Type B pancreatic cell (in vitro differentiated cells): ENCODE measurements at places on chromosomes 12 and 14.

GRCh38 chr12:19550626-19551025 lies 111.3 kb downstream of the AEBP2 start:
- no peak for DNase-seq

GRCh38 chr12:53193040-53193439 lies 12.3 kb upstream of the CSAD start:
- no peak for DNase-seq

- no peak for DNase-seq
Measured at GRCh38 chr14:77158175-77158881, 16.7 kb upstream of the ZDHHC22 start.

GRCh38 chr12:124010687-124011086 lies 37.7 kb downstream of the ZNF664 start:
- no peak for DNase-seq

DNA sequence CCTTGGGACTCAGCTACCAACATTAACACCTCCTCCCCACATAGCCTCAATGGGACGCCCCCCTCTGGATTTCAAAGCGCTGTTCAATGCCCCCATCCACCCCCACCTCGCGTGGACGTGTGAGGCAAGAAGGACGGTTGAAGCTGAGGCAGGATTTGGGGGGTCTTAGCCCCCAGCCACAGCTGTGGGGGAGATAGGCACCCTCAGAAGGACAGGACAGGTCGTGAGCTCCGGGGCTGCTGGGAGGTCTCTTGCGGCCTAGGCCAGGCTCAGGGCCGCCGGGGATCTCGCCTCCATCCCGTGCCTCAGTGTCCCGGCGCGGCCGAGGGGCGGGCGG lies 8.3 kb upstream of the SP7 start:
- DNase-seq = no peak

- no peak for DNase-seq
Measured at GRCh38 chr12:57551637-57552305, 1.9 kb downstream of the KIF5A start.

DNA sequence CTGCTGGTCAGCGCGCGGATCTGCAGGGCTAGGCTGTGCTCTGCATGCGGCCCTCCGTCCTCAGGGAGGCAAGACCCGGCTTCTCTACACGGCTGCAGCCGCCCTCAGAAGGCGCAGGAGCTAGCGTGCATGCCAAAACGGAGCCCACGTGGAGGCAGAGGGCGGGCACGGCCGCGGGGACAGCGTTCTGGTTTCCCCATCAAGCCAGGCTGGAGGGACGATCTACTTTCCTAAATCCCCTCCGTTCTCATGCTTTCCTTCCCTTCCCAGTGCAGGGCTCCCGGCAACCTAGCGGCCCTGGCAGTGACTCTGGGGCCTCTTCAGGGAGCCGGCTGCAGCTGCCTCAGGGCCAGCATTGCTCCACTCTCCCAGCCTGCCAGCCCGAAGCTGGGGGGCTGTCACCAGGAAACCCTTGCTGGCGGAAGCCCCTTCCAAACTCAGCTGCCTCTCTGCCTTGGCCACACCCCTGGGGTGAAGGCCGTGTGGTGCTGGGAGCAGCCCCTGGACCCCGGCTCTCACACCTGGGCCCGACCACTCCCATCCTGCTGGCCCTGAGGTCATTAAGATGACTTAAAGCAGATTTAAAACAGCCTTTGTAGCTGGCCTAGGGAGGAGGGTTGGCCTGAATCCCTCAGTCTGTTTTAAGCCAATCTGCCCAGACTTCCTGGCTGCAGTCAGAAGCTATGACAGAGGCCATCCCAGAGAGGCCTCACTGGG lies 9.2 kb upstream of the GOLGA3 start:
- DNase-seq = no peak

DNA sequence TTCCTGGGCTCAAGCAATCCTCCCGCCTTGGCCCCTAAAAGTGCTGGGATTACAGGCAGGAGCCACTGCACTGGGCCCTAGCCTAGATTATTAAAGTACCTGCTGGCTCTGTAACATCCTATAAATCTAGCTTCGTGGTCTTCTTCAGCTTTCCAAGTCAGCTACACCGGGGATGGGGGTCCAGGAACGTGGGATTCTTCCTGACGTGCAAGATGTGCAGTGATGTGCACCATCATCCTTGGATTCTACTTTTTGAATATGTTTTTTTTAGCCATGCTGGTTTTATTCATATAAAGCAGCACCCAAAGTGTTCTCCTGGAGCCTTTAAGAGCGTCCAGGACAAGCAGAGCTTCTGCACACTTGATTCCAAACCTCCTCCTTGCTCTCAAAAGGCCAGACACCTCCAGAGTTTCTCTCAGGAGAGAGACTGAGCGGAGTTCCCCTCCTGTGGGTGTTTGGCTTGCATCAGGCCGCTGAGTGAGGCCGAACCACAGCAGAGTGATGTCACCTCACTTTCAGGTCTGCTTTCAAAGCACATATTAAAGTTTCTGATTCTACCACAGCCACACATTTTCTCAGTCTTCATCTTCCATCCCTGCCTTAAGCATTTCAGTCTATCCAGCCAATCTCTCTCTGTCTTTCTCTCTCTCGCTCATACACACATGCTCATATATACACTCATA lies 33.4 kb downstream of the VCPKMT start:
- no peak for DNase-seq

GRCh38 chr14:57692671-57693070 lies 173.2 kb downstream of the SLC35F4 start:
- no peak for DNase-seq

DNA sequence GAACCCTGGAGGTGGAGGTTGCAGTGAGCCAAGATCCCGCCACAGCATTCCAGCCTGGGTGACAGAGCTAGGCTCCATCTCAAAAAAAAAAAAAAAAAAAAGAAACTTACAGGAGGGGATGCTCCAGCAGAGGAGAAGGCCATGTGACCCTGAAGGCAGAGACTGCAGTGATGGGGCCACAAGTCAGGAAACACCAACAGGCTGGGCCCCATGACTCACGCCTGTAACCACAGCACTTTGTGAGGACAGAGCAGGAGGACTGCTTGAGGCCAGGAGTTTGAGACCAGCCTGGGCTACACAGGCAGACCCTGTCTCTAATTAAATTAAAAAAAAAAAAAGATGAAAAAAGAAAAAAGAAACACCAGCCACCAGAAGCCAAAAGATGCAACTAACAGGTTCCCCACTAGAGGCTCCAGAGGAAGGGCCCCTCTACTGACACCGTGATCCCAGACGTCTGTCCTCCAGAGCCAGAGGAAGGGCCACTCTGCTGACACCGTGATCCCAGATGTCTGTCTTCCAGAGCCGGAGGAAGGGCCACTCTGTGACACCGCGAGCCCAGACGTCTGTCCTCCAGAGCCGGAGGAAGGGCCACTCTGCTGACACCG lies 9.1 kb upstream of the GLT1D1 start:
- DNase-seq = no peak

- DNase-seq = no peak
Measured at GRCh38 chr12:12612358-12612757, 682 bp downstream of the CREBL2 start.
